NCI-H1105 (cell line): ENCODE measurements at places on chromosomes 12 and 14.

DNA sequence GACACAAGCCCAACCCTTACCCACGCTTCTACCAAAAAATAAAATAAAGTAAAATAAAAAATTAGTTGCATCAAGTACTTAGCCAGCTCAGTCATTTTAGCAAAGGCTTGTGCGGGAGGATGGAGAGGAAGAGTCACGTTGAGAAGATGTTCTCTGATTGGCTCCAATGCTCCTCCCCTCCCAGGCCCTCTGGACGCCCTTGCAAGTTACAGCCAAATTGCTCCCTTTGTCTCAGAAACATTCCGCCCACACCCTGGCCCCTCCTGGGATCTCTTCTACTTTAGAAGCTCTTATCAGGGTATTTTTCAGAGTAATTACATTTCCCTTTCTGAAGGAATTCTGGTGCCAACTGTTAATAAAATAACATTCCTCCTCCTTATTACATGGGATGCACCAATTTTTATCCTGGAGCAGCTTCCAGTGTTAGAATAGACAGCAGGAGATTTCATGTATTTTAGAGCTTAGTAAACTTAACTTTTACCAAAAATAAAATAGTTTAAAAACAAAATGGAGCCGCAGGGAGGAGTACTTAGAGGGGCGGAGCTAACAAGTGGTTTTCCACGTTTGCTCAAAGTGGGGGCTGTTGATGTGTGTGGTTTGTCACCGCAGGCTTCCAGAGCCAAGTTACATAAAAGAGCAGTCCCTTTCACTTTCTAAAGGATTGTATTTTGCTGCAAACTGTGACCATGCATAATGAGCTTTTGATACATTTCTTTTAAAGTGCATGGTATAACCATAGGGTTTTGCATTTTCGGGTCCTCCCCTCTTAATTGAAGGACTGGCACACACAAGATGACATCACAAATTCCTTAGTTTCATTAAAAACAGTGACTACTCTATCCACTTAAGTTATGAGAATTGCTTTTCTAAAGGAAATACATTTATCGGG is 71.7 kb upstream of the RAP1B start:
- no peak for DNase-seq

GRCh38 chr12:82723093-82723492 is 36.4 kb downstream of the TMTC2 start:
- DNase-seq = no peak

DNA sequence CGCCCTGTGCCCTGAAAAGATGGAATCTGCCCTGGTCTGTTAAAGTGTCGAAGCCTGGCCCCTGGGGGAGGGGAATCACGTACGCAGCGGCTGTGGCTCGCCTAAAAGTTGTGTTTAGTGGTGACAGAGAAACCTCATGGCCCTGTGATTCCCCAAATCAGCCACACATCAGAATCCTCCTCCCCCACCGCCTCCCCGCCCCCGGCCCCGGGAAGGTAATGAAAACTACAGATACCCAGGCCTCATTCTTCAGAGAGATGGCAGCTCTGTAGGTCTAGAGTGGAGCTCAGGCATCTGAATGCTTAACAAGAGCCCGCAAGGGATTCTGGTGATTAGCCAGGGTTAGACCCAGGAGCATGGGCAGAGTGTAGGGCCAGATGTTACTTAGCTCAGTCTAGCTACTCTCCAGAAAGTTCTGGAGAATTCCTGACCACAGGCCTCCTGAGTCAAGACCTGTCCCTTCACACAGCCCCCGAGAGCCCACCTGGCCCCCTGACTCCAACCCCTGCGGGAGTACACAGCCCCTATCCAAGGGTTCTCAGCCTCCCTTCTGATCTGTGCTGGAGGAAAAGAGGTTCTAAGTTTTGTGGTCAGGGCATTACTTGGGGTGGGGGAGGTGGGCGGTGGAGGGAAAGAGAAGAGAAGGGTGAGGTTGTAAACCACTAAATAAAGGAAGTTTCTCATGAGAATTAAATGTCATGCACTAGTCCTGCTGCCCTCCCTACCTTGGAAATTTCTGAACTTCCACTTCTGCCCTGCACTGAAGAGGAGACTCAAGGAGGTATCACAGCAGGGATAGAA is 114.8 kb downstream of the PLXNC1 start:
- no peak for DNase-seq

DNA sequence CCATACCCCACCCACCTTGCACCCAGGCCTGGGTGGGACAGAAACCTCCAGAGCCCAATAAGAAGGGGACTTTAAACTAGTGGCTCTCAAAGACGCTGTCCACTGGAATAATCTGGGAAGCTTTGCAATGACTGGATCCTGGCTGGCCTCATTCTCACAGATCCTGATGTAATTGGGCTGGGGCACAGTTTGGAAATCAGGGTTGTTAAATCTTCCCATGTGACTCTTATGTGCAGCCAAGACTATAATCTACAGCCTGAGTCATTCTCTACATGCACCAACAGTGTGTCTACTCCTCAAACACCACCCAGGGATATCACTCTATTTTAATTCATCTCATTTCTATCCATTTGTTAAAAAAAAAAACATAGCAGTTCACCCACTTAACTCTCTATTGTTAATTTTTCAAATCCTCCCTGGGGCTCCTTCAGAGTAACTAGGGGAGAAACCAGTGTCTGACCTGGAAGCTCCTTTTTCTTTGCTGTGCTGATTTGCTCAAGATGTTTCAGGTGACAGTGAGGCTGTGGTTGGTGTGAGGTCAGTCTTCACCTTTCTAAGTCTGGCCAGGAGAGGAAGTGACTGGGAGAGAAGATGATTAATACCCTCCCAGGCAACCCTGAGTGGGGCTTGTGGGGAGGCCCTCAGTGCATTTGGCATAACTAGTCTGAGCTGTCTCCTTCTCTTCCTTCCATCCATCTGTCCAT is 211.6 kb upstream of the SFSWAP start:
- DNase-seq = no peak

GRCh38 chr12:18681818-18682217 is 56.0 kb downstream of the PLCZ1 start:
- DNase-seq = no peak

DNA sequence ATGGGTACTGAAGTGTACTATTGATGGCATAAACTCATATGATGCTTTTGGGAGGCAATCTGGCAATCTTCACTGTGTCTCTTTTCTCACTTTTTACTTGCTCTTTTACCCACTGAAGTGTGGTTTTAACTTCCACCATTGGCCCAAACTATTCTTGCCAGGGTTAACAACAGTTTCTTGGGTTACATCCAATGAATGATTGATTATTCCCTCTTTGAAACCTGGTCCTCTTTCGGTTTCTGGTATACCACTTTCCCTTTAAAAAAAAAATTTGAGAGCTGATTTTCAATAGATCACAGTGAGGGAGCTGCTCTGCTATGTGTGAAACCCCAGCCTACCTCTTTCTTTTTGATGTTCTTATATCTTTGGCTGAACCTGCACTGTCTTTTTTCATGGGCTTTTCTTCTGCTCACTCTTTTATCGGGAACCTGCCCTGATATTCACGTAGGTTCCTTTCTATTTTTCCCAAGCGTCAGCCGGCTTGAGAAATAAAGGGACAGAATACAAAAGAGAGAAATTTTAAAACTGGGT is 56.1 kb upstream of the OR4E1 start:
- no peak for DNase-seq

GRCh38 chr14:56085471-56085870 is 32.7 kb upstream of the PELI2 start:
- no peak for DNase-seq

DNA sequence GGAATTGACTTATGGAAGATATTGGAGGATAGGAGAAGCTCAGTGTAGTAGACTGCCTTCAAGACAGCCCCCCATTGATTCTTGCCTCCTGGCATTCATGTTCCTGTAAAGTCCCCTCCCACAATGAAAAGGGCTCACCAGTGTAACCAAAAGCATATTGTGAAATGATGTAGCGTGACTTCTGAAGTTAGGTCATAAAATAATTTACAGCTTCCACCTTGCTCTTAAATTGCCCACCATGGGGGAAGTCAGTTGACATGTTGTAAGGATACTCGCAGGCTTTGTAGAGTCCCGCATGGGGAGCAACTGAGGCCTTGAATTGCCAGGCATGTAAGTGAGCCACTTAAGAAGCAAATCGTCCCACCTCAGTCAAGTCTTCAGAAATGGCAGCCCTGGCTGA is 25.1 kb downstream of the GTSF1 start:
- DNase-seq = no peak

DNA sequence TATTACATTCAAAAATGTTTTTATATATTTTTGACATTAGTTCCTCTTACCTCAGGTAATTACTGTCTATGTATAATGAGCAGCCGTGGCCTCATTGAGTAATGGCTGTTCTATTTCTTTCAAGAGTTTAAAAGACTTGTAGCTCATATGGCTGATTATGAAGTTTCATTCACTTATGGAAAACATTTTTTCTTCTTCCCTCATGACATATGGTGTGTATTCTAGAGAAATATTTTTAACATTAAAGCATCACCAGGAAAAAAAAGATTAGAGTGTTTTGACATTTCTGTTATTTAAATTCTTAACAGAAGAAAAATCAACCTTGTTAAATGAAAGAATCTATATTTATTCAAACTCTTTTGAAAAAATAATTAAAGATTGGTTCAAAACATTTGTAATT is 422.4 kb downstream of the TMEM117 start:
- DNase-seq = no peak

DNA sequence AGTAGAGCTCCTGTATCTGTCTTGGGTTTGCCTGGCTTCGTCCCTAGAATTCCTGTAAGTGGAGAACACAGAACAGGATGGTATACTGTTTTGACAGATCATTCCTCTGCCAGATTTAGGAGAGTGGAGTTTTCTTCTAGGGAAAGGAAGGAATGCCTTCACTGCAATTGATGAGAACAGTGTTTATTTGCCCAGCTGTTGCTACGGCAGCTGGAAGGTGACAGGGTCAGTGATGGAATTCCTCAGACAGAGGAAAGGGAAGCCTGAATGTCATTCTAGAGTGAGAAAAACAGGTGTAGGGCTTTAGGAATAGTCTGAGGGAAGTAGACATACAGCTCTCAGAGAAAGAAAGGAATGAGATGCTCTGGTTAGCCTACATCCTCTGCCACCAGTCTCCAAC is 11.7 kb downstream of the CSRNP2 start:
- DNase-seq = no peak

DNA sequence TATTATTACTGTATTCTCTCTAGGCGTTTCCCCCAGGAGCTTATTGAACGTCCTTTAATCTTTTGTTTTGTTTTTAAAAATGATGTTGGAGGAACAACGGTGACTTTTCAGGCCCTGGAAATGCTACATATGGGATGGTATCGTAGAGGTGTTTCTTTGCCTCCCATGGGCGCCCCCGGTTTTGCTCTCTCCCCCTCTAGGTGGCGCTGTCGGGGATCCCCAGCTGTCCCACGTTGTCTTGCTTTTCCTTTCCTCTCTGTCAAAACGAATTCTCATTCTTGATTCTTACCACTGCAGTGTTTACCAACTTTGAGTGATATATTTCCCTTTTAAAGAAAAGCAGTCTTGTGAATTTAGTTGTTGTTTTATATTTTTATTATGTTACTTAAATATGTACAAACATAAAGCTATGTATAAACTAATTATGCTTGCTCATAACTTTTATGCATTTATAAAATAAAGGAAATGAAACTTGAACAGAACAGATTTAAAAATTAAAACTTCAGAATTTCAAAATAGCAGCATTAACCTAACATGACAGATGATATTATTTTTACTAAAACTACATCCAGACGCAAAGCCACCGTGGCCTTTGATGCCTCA is 171.9 kb downstream of the RGS6 start:
- no peak for DNase-seq

- no peak for DNase-seq
These were observed 27.3 kb downstream of the SPRING1 start for GRCh38 chr12:116710370-116711150.

DNA sequence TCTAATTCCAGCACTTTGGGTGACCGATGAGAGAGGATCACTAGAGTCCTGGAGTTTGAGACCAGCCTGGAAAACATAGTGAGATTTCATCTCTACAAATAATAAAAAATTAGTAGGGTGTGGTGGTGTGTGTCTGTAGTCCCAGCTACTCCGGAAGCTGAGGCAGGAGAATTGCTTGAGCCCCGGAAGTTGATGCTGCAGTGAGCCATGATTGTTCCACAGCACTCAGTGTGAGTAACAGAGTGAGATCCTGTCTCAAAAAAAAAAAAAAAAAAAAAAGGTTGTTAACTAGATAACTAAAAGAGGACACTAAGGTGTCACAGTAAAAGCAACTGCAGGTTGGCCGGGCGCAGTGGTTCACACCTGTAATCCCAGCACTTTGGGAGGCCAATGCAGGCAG is 121.3 kb upstream of the MAX start:
- no peak for DNase-seq

DNA sequence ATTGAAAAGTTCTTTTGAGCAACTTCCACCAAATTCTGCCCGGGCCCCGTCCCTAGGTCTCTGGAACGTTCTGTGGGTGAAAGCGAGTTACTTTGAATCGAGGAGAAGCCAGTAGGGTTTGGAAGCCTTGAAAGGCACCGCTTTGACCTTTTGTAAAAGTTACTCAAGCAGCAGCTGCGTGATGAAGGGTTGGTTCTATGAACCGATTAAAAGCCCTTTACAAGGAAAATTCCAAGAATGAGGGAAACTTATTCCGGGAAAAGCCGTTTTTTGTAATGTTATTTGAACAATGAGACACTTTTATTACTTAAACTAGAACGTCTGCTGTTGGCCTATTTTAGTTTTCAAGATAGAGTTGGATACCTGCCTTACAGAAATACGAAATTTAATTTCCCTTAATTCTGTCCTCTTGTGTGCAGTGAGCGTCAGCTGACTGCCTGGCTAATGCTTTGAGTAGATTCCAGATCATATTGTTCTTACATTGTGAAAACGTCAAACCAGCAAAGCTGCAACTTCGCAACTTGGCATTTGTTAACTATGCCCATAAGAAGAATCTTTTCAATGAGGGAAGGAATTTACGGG is 906 bp downstream of the LARP4 start:
- DNase-seq = no peak

- peak; percentile 88 for DNase-seq
These were observed 40.7 kb upstream of the ANO4 start for GRCh38 chr12:100753837-100754236.

DNA sequence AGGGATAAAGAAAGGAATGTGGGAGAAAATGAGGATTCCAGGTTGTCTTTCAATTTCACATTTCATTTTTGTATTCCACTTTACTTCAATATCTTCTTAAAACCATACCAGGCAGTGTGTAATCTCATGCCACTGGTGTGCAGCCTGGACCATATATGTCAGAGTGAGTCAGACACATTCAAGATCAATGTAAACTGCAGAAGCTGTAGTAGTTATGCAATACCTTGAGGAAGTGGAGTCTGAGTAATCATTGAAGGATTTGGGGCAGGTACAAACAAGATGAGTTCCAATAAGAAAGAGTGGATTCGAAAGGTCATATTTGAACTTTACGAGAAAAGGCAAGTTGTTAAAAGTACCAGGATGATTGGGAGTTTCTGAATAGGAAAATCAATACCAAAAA is 14.1 kb downstream of the PLCZ1 start:
- DNase-seq = no peak

- DNase-seq = no peak
These were observed 17.4 kb downstream of the PLXNC1 start for GRCh38 chr12:94165670-94166364.

GRCh38 chr12:105444653-105445102 is 114.2 kb downstream of the C12orf75 start:
- DNase-seq = no peak
